T-helper 17 cell (primary cell): ENCODE measurements at places on chromosomes 5 and 9.

- peaks cover 4% of the 10 kb centered on the region for H3K4me1 ChIP-seq
- H3K4me3 ChIP-seq, result no peak overlapping the region
- H3K27ac ChIP-seq, result no peak overlapping the region
- peaks cover 2% of the 10 kb centered on the region for H3K36me3 ChIP-seq
Measured at GRCh38 chr5:137923856-137924255, 34.6 kb downstream of the PKD2L2 start.

GRCh38 chr9:97529363-97530076 lies 28.1 kb downstream of the TMOD1 start:
- DNase-seq, result no peak
- H3K36me3 ChIP-seq, result no peaks in the 10 kb centered on the region
- H3K4me3 ChIP-seq, result no peak overlapping the region
- no peaks in the 10 kb centered on the region for H3K4me1 ChIP-seq

- H3K4me3 ChIP-seq, result no peak overlapping the region
- H3K4me1 ChIP-seq, result no peaks in the 10 kb centered on the region
Measured at GRCh38 chr5:181001947-181002346, 13.3 kb downstream of the BTNL3 start.

GRCh38 chr5:123647066-123647465 lies 135.1 kb downstream of the CSNK1G3 start:
- no peaks in the 10 kb centered on the region for H3K36me3 ChIP-seq
- peaks cover 11% of the 10 kb centered on the region for H3K27me3 ChIP-seq
- H3K4me3 ChIP-seq, result no peak overlapping the region
- H3K27ac ChIP-seq, result no peak overlapping the region

DNA sequence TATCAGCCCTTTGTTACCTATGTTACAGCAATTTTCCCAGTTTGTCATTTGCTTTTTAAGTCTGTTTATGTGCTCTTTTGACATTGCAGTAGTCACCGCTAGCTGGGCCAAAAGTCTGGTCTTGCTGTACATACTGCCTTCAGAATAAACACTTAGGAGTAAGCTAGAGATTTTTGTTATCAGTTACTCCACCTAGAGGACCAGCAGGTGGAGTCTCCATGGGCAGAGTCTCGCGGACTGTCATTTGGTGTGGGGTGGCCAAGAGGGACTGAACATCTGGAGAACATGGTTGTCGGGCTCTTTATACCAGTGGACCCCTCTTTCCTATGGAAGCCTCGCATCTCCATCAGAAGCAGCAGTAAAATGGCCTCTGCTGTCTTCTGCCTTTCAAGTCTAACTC lies 10.8 kb upstream of the MGAT1 start:
- no peaks in the 10 kb centered on the region for H3K27me3 ChIP-seq
- H3K27ac ChIP-seq, result peak overlapping the region; percentile 27
- no peak for DNase-seq
- peak overlapping the region; percentile 19 for H3K4me3 ChIP-seq
- peaks cover 52% of the 10 kb centered on the region for H3K4me1 ChIP-seq

DNA sequence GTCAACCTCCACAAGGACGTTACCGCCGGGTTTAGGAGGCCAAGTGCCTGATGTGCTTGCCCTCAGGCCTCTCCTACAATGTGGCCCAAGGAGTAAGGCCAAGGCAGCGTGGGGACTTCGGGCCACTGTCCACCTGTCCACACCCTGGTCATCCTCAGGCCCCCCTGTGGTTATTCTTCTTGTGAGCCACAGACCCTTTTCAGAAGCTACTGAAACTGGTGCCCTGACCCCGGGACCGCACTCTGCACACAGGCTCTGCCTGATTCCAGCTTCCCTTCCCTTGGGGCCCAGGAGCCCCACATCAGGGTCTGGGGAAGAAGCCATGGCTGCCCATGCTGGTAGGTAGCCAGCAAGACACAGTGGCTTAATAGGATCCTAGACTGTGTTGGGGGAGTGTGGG lies 128.8 kb downstream of the OLFM1 start:
- H3K36me3 ChIP-seq, result no peaks in the 10 kb centered on the region
- peaks cover 62% of the 10 kb centered on the region for H3K27me3 ChIP-seq
- H3K4me1 ChIP-seq, result no peaks in the 10 kb centered on the region
- no peak overlapping the region for H3K27ac ChIP-seq
- H3K4me3 ChIP-seq, result no peak overlapping the region

DNA sequence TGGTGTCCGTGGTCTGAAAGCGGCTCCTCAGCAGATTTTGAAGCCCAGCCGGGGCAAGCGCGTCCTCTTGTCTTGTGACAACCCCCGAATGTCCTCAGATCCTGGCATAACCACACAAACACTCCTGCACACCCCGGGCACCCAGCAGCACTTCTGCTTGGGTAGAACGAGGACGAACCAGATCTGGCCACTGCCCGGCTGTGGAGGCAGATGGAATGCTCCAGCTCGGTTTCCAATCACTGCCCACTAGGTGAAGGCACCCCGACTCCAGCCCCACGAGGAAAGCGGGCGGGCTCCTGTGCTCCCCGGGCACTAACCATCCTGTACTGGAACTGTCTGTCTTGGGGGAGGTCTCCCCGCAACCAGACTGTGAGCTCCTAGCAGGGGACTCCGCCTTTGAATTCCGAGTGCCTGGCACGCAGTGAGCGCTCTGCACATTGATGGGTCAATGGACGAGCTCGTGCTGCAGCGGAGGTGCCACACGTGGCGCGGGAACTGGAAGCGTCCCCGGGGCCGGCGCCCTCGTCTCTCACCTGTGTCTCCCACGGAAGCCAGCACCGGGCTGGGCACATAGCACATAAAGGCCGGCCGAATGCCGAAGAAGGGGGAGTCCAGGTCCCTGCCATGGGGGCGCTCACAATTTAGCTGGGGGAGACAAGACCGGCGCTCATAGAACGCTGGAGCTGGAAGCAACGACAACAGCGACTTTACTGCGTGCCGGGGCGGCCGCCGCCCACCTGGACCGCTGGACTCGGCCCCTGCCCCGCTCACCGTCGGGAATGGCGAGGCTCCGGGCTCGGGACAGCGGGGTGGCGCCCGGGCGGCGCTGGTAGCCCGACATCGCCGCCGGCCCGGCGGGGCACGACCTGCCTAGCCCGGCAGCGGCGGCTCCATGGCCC lies 608 bp downstream of the ENTR1 start:
- H3K36me3 ChIP-seq, result peaks cover 2% of the 10 kb centered on the region
- peak; percentile 27 for DNase-seq
- H3K4me3 ChIP-seq, result peak overlapping the region; percentile 92
- peaks cover 30% of the 10 kb centered on the region for H3K4me1 ChIP-seq
- H3K27me3 ChIP-seq, result no peaks in the 10 kb centered on the region

GRCh38 chr5:10747678-10748622 lies 13.1 kb downstream of the DAP start:
- no peak for DNase-seq
- H3K27me3 ChIP-seq, result no peaks in the 10 kb centered on the region
- no peak overlapping the region for H3K27ac ChIP-seq
- peaks cover 16% of the 10 kb centered on the region for H3K36me3 ChIP-seq
- H3K4me3 ChIP-seq, result no peak overlapping the region

DNA sequence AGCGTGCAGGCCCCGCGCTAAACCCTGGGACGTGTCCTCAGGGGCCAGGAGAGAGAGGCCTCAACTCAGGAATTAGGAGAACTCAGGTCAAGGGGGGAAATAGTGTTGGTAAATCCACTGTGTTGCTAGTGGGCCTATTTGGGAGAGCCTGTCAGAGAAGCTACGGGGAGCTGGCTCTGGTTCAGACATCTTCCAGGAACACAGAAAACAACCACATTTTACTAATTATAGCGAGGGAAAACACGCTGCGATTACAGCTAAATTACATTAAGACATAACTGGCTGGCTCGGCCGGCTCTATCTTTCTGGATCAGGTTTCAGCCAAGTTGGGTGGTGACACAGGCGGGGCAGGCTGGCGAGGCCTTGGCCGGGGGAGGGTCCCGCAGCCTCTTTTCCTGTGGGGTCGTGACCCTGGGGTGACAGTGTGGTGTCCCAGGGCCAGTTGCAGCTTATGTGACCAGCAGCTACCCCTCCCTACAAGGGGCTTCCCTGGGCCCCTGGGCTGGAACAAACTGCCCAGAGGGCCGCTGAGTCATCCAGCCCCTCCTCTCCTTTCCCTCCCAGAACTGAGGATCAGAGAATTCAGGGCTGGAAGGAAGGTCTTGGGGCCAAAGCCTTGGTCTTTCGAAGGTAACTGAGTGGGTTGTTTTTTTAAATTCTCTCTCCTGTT lies 75.1 kb downstream of the FGF18 start:
- H3K27ac ChIP-seq, result no peak overlapping the region
- H3K36me3 ChIP-seq, result no peaks in the 10 kb centered on the region
- peaks cover 21% of the 10 kb centered on the region for H3K27me3 ChIP-seq
- no peak for DNase-seq
- no peaks in the 10 kb centered on the region for H3K4me1 ChIP-seq

GRCh38 chr5:68875351-68875750 lies 218.5 kb upstream of the SLC30A5 start:
- no peak for DNase-seq
- H3K36me3 ChIP-seq, result no peaks in the 10 kb centered on the region
- no peak overlapping the region for H3K27ac ChIP-seq
- H3K4me3 ChIP-seq, result no peak overlapping the region

GRCh38 chr9:116447934-116448333 lies 239.2 kb upstream of the TRIM32 start:
- DNase-seq, result no peak
- no peak overlapping the region for H3K4me3 ChIP-seq
- H3K4me1 ChIP-seq, result no peaks in the 10 kb centered on the region
- no peaks in the 10 kb centered on the region for H3K36me3 ChIP-seq
- no peaks in the 10 kb centered on the region for H3K27me3 ChIP-seq

GRCh38 chr5:40346901-40347300 lies 332.8 kb upstream of the PTGER4 start:
- H3K27me3 ChIP-seq, result no peaks in the 10 kb centered on the region
- no peak overlapping the region for H3K4me3 ChIP-seq
- H3K27ac ChIP-seq, result no peak overlapping the region
- no peak for DNase-seq

DNA sequence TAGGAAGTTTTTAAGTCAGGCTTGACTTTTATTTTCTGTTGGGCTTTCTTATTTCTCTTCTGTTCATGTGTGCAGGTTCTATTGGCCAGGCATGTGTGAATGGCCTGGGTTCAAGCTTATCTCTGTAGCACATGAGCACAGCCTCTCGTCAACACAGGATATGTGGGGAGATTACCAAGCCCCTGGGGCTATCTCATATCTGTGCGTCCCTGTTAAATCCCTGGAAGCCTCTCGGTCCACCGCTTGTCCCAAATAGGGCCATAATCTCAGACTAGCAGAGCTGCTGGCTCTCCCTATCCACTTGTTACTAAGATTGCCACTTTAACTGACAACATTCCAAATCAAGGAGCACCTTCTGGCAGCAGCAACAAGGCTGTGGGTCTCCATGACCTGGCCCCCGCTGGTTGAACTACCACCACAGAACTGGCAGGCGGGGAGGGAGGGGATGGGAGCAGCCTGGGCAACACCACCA lies 28.4 kb upstream of the EBF1 start:
- no peak overlapping the region for H3K4me3 ChIP-seq
- peaks cover 6% of the 10 kb centered on the region for H3K36me3 ChIP-seq
- no peaks in the 10 kb centered on the region for H3K4me1 ChIP-seq
- no peak overlapping the region for H3K27ac ChIP-seq

GRCh38 chr5:170201311-170201710 lies 31.5 kb upstream of the C5orf58 start:
- peaks cover 2% of the 10 kb centered on the region for H3K4me1 ChIP-seq
- H3K27ac ChIP-seq, result no peak overlapping the region
- H3K27me3 ChIP-seq, result peaks cover 31% of the 10 kb centered on the region
- no peak overlapping the region for H3K4me3 ChIP-seq
- H3K36me3 ChIP-seq, result no peaks in the 10 kb centered on the region

- H3K4me3 ChIP-seq, result no peak overlapping the region
- no peak for DNase-seq
- H3K4me1 ChIP-seq, result no peaks in the 10 kb centered on the region
Measured at GRCh38 chr5:64384765-64385164, 121.0 kb upstream of the RGS7BP start.

DNA sequence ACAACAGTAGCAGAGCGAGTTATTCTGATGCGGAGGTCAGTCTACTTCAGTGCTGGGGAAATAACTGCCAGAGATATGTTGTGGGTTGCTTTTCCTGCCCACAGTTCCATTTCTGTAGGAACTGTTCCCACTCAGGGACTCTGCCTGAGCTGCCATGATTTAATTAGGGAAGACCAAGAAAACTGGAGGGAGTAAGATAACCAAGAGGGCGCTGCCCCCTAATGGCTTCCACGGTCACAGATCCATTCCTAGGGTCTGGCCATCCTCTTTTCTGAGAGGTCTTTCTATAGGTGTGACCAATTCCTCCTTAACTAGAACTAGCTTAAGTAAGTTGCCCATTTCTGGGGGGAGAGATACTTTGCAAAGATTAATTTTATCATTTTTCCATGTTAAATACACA lies 125.9 kb downstream of the APBA1 start:
- H3K27ac ChIP-seq, result no peak overlapping the region
- H3K4me1 ChIP-seq, result peaks cover 7% of the 10 kb centered on the region
- H3K36me3 ChIP-seq, result no peaks in the 10 kb centered on the region
- H3K27me3 ChIP-seq, result peaks cover 20% of the 10 kb centered on the region

DNA sequence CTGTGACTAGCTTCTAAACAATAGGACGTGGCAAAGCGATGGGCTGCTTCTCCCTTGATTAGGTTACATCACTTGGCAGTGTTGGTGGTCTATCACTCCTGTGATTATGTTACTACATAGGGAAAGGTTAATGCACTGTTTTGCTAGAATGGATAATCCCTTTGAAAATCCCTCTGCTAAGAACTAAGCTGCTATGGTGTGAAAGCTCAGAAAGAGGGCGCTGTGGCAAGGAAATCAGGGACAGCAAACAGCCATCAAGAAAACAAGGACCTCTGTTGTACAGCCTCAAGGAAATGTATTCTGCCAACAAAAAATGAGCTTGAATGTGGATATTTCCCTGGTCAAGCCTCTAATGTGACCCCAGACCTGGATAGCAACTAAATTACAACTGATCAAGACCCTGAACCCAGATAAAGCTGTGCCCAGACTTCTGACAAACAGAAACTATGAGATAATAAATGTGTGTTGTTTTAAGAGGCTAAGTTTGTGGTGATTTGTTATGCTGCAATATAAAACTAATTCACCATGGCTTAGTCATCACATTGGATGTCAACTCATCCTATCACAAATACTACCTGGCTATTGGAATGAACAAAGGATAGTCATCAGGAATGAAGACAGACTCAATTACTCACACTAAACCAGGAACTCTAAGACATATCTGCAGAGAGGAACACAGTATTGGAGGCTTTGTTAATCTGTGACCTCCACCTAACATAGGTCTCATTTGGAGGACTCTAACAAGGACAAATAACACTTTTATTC lies 1215.9 kb downstream of the EFNA5 start:
- no peaks in the 10 kb centered on the region for H3K4me1 ChIP-seq
- no peak overlapping the region for H3K27ac ChIP-seq
- H3K4me3 ChIP-seq, result no peak overlapping the region

DNA sequence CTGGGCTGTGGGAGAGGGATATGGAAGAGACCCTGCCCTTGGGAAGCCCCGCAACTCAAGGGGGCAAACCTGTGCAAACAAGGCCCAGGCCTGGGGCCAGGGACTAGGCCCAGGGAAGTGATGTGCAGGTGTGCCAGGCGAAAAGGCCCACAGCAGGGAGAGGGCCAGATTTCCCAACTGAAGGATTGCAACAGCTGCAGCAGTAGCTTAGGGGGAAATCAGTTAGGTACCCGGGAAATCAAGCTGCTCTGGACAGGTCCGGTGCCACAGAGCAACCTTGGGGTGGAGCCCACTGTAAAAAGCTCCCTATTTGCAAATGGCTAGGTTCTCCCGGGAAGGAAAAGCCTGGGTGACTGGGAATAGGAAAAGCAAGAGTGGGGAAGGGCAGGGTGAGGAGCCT lies 10.4 kb downstream of the GRIN1 start:
- H3K27me3 ChIP-seq, result peaks cover 5% of the 10 kb centered on the region
- no peaks in the 10 kb centered on the region for H3K4me1 ChIP-seq
- DNase-seq, result no peak
- H3K36me3 ChIP-seq, result no peaks in the 10 kb centered on the region
- H3K4me3 ChIP-seq, result no peak overlapping the region

GRCh38 chr5:113274836-113275414 lies 159.9 kb downstream of the TSSK1B start:
- no peak for DNase-seq
- peaks cover 15% of the 10 kb centered on the region for H3K4me1 ChIP-seq
- no peak overlapping the region for H3K4me3 ChIP-seq
